ENCODE measurements at places on chromosomes 5 and 9.

DNA sequence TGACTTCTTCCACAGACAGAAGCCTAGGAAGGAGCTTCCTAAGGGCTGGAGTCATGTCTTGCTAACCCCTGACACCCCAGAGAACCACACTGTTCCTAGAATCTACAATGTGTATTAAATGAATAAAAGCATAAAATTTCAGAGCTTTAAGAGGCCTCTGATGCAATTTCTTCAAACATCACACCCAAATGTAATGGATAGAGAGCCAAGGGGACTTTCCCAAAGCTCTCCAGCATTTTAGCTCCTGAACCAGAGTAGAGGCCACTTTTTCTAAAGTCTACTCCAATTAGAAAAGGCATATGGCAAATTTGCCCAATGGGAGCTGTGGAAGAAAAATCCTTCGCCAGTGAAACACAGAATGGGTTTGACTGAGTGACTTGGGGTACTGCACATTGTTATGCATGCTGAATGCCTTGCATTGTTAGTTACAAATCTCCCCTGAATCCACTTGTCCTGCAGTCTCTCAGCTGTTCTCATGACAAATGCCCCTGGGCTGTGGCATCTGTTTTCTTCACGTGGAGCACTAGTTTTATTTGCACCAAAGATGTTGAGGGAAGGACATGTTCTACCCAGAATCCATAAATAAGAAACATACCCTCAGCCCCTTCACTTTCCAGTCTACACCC, 334.0 kb downstream of the ASTN2 start:
- DNase-seq = no peak

DNA sequence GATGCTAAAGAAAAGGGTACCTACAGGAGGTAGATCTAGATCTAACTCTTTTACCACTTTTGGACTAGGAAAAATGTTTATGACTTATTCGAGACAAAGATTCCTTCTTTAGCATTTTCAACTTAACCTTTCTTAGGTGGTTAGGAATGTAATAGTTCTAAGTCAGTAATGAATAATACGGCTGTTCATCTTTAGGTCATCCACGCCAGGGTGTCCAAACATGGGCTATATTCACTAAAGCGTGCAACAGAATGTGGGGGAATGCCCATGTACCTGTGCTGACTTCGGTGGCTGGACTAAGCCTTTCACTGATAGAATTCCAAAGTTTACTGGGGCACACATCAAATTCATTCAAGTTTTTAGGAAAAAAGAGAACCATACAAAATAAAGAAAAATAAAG, 164.7 kb downstream of the TSSK1B start:
- no peak for DNase-seq

DNA sequence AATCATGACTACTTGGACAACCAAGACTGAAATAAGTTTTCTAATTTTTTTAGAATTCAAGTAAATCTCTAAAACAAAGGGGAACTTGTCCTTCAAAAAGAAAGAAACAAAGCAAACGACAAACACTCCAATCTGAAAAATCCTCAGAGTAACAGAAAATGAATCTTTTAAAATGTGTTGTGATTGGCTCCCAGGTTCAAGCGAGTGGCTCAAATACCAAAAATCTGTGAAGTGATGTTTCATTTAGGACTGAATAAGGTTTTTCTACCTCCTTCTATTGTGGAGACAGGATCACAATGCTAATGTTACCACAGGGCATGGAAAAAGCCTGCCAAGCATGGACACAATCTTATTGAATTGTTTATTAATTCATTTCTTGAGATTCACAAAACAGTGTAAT, 415.7 kb downstream of the RAB3C start:
- DNase-seq = no peak

DNA sequence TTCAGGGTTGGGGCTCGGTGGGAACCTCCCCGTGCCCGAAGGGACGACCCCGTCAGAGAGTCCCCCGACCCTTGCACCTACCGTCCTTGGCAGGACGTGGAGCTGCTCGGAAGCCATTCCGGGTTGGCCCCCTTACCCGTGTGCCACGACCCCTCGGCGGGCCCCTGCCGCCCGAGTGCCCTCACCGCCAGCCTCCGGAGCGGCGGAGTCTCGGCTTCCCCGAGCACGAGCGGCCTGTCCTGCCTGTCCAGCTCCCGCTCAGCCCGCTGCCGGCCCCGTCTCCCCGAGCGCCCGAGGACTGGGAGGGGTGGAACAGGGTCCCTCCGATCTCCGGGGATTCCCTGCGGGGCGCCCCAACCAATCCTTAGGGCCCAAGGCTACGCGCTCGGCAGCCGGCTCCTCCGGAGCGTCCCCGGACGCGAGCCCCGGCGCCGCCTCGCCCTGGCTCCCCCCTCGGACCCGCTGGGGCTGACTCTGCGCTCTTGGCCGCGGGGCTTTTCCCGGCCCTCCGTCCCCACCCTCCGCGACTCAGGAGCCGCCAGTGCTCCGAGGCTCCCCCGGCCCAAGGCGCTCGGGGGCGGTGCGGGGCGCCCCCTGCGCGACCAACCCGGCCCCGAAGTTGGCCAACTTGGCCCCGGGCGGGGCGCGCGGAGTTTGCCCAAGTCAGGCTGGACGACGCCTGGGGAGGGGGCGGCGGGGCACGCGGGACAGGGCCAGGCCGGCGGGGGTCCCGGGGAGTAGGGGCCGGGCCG, 654 bp downstream of the ADAMTS2 start:
- DNase-seq = no peak

DNA sequence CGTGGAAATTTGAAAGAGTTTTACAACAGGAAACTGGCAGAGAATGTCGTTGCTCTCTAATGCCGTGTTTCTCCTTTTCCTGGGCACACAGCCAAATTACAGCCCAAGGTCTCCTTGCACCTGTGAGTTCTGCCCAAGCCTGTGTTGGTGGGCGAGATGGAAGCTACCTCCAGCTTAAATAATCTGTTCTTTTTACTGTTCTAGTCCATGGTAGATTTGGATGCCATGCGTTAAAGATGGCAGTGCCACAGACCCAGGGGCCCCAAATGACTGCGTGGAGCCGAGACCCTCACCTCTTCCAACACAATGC, 92.6 kb upstream of the IRX4 start:
- no peak for DNase-seq

- DNase-seq = no peak
Observed at GRCh38 chr5:180486636-180487149, 7.5 kb upstream of the CNOT6 start.

DNA sequence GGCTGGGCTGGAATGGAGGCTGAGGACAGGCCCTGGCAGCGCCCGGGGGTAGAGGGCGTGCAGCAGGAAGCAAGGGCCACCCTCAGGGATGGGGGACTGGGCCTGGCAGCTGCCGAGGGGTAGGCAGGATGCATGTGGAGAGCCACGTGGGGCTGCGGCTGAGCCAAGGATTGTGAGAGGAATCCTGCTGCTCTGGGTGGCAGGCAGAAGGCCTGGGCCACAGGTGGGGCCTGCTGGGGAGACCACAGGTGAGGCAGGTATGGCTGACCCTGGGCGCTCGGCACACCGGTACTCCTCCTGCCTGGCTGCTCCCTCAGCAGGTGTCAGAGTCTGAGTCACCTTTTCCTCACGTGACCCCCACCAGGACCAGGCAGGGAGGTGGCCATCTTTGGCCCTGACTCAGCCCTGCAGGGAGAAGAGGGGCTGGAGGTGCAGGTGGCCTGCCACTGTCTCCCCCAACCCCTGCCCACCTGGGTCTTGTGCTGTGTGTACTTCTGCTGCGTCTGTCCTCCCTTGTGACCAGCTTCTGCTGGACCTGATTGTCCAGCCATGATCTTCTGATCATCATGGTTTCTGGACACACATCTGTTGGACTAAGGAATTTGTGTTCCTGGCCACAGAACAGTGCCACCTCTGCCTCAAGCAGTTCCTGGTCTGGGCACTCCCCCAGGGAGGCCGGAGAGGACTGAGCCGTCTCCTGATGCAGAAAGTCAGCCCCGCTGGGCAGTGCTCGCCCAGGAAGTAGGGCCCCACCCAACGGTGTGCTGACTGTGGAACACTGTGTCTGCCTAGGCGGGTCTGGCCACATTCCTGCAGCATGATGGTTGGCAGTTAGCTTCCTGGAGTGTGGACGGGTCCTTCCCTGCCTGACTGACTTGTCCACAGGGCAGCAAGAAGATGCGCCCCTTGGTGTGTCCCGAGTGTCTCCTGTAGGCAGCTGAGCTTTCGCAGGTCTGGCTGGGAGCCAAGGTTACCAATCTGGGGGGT, 6.4 kb downstream of the ARRDC1 start:
- DNase-seq = no peak

DNA sequence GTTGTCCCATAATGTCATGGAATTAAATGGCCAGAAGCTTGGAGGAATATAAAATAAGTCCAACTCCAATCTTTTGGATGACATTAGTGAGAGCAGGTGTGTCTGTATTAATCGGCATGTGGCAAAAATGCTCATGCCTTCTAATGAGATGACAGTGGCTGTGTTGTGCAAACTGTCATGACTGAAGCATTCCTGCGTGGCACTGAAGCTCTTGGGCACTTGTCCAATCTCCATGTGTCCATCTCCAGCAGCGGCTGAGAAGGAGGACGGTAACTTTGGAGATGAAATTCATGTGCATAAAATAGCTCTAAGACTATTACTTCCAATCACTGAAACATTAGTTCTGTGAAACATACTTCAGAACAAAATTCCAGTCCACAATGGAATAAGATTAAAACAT, 697.5 kb upstream of the GRAMD2B start:
- no peak for DNase-seq

DNA sequence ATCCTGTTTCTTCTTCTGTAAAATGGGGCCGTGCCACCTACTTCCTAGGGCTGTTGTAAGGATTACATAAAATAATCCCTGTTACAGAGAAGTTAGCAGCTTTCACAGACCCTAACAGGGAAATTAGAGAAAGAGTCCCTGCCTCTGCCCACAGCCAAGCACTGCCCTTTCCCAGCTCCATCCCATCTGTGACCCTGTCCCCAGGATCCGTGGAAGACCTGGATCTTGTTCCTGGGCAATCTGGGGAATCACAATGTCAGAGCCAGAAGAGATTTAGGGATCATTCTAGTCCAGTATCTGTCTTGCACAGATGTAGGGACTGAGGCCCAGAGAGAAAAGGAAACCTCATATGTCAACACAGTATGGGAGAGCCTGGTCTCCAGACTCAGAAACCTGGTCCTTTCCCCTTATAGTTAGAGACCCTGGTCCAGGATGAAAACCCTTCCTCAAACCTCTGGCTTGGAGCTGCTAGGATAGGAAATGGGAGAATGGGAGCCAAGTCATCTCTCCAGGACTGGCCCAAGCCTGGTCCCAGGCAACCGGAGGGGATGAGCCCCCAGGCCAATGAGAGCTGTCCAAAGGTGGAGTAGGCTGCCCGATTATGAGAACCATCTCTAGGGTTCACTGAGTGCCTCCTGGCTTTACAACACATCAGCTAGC, 12.5 kb downstream of the LHX6 start:
- no peak for DNase-seq

DNA sequence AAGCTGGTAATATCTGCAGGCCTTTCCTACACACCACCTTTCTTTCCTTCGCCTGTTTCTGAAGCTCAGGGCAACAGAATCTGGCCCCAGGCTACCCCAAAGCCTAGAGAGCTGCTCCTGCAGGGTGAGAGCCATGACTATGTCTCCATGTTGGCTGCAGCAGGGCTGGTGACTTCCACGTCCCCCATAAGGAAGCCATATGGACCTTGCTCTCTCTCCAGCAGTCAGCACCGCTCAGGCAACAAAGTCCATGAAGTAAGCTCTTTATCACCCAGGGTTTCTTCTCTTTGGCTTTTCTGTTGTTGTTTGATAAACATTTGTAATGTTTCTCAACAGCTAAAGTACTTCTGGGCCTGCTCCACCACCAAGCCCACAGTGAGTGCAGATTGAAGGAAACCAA, 125.2 kb downstream of the SLIT3 start:
- no peak for DNase-seq

DNA sequence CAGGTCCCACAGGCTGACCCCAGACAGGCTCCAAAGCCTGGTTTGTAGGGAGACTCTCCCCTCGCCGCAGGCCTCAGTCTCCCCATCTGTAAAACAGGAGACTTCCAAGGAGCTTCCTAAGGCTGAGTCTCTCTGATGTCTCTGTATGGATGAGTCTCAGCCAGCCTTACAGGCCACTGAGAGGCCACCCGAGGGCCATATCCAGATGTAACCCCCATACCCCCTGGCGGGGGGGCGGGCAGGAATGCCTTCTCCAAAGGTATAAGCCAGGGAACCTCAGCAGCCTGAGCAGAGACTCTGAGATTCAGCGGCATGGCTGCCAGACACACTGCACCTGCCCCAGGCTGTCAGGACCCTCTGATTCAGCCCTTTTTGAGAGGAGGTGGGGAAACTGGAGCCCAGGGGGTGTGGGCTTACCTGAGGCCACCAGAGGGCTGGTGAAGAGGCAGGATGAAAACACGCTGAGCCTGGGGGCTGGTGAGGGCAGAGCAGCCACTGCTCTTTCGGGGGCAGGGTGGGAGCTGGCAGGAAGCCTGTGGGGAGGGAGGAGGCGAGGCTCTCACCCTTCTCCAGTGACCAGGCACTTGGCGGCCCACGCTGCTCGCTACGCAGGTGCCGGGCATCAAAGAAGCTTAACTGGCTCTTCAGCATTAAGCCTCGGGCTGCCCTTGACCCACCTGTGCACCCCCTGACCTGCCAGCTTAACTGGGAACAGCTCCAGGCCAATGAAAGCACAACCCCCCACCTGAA, 5.5 kb upstream of the SUSD3 start:
- no peak for DNase-seq

GRCh38 chr5:146233441-146233840, 30.0 kb downstream of the RBM27 start:
- DNase-seq = no peak

DNA sequence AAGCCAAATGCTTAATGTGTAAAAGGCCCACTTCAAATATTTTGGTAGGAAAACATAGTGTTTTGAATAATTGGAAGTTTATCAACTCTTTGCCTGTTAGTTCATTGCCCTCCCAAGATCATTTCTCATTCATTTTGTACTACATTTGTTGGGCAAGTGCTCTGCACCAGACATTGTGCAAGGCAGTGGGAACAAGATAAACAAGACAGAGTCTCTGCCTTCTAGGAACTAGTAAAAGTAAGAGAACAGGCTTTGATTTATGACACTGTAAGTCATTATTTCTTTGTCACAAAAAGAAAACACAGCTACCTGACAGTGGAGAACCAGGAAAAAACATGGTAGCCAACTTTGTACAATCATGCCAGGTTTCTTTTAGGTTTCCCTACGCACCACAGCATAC, 63.7 kb upstream of the PAM start:
- DNase-seq = no peak

DNA sequence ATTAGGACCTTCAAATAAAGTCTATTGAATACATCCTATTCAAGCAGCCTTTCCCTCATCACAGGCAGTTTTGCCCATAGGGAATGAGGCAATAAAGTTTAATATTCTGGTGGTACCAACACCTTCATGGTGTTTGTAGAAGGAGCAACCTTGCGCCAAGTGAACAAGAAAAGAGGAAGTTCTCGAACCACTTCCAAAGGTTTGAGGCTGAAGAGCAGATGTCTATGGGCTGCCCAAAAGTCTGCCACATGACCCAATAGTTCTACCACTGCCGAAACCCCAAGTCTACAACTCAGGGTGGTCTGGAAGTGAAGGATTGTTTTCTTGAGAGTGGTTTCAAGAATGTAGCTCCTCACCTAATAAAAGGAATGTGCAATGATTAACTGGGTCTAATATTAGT, 123.1 kb downstream of the NPR3 start:
- DNase-seq = no peak
